Activated CD8-positive, alpha-beta memory T cell treated with anti-CD3 and anti-CD28 coated beads for 1 hour (primary cell): ENCODE measurements at places on chromosomes 4 and X.

- no peak for DNase-seq
These were observed 19.5 kb upstream of the CXCR3 start for GRCh38 chrX:71637848-71638247.

- no peak for DNase-seq
These were observed 57.6 kb downstream of the MAPK10 start for GRCh38 chr4:86302251-86302650.

DNA sequence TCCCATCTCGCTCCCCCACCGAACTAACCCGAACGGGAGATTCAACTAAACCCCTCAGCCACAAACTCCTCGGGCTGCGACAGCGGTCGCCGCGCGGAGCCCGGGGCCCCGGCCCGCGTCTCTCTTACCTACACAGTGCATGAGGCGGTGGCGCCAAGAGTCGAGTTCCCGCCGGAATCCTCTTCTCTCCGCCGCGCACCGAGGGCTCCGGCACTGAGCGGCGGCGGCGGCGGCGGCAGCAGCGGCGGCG lies 160 bp downstream of the LCORL start:
- DNase-seq: no peak

DNA sequence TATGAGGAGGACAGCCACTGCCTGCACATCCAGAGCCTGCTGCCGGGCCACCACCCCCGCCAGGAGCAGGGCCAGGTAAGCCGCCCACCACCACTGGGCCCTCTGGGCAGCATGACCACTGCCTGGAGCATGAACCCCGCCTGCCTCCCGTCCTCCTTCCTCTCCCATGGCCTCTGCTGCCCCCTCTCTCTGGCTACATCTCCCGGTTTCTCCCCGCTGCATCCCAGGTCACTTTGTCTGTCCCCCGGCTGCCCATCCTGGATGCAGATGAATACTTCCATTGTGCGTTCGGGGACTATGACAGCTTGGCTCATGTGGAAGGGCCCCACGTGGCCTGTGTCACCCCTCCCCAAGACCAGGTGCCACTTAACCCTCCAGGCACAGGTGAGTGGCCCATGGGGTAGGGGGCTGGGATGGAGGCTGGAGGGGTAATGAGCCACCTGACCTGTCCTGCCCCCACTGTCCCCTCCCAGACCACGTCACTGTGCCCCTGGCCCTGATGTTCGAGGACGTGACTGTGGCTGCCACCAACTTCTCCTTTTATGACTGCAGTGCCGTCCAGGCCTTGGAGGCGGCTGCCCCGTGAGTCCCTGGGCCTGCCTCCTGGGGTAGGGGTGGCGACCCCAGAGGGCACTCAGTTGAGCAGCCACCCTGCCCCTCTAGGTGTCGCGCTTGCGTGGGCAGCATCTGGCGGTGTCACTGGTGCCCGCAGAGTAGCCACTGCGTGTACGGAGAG lies 6.0 kb downstream of the PLXNB3 start:
- no peak for DNase-seq

- no peak for DNase-seq
These were observed 111.3 kb downstream of the PCDH18 start for GRCh38 chr4:137420901-137421396.

DNA sequence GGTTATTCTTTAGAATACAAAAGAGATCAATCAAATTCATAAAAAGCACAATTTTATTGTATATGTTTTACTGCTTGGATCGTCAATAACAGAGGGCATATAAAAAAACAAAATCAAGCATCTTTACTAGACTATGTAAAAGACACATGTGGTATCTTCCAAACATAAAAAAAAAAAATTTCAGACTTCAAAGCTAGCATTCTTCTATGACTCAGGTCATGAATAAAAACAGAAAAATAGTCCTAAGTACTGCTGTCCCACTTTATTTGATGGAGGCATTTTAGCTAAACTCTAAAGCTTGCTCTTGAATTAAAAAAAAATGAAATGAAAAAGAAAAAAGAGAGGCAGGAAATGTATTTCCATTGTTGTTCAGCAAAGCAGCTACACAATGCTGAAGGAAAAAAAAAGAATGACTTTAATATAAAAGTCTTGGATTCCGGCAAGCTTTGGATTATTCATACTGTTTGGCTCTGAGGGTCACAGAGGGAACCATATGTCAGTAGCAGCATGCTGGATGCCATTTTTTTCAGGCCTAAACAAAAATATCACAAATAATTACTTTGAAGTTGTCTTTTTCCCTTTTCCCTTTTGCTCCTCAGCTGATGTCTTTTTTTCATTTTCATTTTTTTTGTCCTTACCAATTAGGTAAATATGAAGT lies 249.1 kb upstream of the DIAPH2 start:
- no peak for DNase-seq

DNA sequence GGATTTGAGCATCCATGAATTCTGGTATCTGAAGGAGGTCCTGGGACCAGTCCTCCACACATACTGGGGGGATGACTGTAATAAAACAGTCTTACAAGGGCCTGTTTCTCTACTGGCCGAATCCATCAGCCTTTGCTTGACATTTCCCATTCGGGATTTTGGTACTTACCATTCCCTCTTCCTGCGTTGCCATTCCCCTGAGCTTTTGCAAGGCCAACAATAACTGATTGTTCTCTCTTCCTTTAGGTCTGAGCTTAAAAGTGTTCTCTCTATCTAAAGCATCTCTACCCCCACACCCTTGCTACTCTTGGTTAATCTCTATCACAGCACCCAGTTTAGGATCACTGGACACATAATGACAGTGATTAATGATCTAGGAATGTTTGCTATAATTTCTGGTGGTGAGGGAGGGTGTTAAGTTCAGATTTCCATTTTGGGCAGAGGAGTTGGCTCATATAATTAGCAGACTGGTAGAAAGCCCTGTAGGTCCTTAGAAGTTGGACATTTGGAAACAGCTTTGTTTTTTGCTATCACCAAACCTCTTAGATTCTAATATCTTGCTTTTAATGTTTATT lies 29.4 kb downstream of the TMA16 start:
- DNase-seq: no peak
